Fibroblast of villous mesenchyme (primary cell): ENCODE measurements at places on chromosomes 16 and 17. TPM values are rescaled to one million over a fixed set of nuclear protein-coding genes. Genes with fewer than 3 reads are reported as not detected.

DNA sequence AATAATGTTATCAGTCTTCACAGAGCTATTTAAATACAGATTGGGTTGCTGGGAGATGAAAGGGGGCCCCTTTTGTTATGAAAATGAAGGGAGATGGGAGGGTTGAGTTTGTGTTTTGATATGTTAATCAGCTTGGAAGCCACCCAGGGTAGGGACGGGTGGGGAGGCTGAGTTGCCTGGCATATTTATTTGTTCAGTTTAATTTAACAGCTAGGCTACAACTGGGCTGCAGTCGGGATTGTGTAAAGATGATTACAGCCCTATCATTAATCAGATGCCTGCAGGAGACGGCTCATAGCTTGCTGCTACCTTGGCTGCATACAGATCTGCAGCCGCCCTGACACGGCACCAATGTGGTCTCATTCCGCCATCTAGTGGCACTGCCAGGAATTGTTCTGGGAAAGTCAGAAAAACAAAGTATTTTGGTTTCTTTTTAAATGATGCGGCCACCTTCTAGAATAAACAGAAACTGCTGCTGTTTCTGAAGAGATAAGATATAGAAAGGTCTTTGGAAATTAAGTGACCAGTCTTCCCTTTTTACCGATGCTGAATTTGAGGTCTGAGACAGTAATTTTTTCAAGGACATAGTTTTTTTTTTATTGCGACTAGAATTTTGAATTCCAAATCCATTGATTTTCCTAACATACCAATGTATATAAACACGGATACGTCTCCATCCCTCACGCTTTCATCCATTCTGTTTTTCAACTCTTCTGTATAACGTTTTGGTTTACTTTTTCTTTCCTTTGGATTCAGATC lies 458.0 kb upstream of the ASIC2 start:
- DNase-seq: peak; percentile 60

Gene PSMD12
- 19.6 and 32.4 TPM in 2 replicates for total RNA-seq

- DNase-seq: no peak
These were observed 7.0 kb downstream of the CYTH1 start for GRCh38 chr17:78774956-78775571.

Gene CA10
- total RNA-seq: under 0.01 TPM in 1 of 2 replicates, not detected in the other

GRCh38 chr16:57266531-57267260 lies 17.8 kb downstream of the PLLP start:
- peak; percentile 18 for DNase-seq

Gene OR1A1
- total RNA-seq: not detected in 2 replicates

DNA sequence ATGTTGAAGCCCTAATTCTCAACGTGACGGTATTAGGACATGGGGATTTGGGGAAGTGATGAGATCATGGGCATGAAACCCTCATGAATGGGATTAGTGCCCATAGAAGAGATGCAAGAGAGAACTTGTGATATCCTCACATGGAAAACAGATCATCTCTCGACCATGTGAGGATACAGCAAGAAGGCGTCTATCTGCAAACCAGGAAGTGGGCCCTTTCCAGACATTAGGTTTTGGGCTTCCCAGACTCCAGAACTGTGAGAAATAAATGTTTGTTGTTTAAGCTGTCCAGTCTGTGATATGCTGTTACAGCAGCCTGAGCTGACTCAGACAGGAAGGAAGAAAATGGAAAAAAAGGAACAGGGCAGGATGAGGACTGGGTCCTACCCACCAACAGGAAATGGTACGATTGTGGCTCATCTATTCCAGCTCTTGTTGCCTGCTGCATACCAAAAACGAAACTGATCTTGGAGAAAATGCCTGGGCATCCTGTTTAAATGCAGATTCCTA lies 21.9 kb upstream of the SSTR2 start:
- no peak for DNase-seq

Gene CD79B
- not detected in 2 replicates for total RNA-seq

- DNase-seq: no peak
These were observed 135.8 kb downstream of the TRIM37 start for GRCh38 chr17:58970609-58971450.

Gene TEKT1
- not detected in 2 replicates for total RNA-seq

- DNase-seq: peak; percentile 58
These were observed 146.3 kb upstream of the FOXF1 start for GRCh38 chr16:86363836-86364618.

DNA sequence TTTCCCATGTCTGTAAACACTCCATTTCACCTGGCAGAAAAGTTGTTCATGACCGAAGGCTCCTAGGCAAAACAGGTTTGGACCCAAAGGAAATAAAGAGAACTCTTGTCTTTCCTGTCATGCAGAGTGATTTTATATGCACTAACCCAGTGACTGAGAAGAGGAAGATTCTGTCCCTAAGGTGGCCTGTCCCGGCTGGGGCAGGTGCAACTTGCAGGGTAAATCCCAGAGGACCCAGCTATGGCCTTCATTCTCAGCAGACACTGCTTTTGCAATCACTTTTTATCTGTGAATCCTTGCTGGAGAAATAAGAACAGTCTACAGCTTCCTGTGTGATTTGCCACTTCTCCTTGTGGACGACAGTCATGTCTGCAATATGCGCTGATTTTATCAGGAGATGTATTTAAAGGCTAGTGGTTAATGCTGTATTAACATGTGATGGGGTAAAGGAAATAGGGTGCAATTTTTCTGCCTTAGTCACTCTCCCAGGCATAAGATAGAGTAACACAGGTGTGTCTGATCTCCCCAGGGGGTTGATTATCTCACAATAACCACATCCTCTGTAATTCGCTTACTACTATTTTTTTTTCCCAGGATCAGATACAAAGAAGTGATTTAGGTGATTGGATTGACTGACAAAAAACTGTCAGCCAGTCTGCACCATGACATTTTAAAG lies 696.8 kb upstream of the SOX9 start:
- DNase-seq: peak; percentile 59

- DNase-seq: no peak
These were observed 119.6 kb upstream of the CNTNAP4 start for GRCh38 chr16:76157629-76158028.

Gene C17orf78
- not detected in 2 replicates for total RNA-seq

Gene SPEM1
- total RNA-seq: not detected in 2 replicates
